ENCODE measurements at places on chromosomes 2 and 18.

- no peak for DNase-seq
Measured at GRCh38 chr2:113341191-113341869, 62.6 kb upstream of the PAX8 start.

GRCh38 chr2:199279146-199279545, 178.6 kb downstream of the SATB2 start:
- DNase-seq = no peak

DNA sequence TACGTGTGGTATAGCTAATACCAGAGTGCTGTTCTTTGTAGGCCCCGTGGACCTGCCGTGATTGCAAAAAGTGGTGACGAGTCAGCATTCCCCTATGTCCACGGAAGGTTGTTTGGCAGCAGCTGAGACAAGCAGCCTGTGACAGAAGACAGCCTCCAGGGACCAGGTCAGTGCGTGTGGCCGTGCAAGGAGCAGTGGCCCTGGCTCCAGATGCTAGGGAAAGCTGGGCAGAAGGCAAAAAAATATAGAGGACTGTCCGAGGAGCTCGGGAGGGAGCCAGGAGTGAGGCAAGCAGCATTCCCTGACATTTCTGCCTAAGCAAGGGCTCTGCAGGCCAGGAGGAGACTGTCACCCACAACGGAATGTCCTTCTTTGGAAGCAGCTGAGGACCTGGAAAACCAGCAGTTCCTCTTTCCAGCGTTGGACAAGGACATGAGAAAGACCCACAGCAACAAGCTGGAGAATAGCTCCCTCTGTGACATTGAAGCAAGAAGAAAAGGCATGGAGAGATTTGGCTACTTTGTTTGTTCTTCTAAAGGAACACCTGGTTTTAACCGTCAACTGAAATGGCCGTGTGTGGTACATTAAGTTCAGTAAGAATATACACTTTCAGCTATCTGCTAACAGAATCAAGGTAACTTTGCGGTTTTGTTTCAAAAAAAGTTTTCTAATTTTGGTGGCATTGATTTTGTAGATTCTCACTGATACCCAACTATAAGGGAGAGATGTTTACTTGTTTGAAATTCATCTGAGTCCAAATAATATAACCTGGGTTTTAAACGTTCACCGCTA, 58.3 kb downstream of the NPAS2 start:
- DNase-seq = no peak

DNA sequence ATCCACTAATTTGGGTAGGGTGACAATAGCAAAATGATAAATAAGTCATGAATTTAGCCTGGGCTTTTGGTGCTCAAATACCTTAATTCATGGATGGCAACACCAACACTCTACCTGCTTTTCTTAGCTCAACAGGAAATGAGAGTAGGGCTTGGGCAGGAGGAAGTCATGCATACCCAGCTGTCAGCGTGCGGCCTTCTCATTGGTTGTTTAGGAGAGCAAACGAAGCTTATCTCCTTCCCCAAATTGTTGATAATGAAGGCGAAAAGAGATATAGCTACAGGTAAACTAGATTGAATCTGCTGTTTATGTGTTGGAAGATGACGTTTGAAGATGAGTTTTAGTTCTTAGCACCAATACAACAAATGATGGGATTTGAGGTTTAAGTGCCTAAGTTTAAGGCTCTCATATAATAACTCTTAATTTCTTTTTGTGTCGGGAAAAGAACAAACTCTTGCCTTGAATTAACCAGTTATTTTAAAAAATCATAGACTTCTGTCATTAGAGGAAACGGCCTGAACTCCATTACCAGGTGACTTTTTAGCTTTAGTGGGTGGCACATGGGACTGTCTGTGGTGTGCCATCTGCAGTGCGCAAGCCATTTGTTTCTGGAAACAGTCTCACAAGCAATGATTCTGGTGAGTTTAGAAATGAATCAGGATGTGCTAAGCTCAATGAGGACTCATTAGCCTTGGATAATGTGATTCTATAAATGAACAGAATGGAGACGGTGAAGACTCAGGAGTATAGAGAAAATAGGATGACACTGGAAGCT, 19.8 kb downstream of the MAP4K4 start:
- no peak for DNase-seq

DNA sequence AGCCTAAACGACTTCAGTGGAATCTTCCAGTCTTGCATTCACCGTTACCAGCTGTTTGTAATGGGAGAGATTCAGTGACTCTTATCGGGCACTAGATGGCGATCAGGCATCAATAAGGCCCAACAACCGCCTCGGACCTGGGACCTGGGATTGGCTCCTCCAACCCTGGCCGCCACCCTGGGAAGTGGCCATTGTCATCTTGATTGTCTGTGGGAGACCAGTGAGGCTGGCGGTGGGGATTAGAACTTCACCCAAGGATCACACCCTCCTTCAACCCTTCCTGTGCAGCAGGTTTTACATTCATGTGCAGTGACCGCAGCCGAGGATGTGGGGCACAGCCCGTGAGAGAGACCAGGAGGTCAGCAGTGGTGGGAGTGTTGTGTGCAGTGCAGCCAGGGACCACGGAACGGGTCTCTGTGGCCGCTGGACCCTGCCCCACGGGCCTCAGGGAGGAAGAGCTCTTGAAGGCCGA, 85.3 kb downstream of the SPP2 start:
- peak; percentile 15 for DNase-seq

GRCh38 chr18:47143899-47144485, 6.3 kb downstream of the HDHD2 start:
- no peak for DNase-seq

- DNase-seq = no peak
Measured at GRCh38 chr2:27315122-27315521, 6.9 kb upstream of the UCN start.

- DNase-seq = no peak
Measured at GRCh38 chr2:47346-47725, 1.0 kb upstream of the FAM110C start.

GRCh38 chr2:241344925-241345651, 11.0 kb upstream of the FARP2 start:
- no peak for DNase-seq

Measured in activated T-helper 9 cell treated with anti-CD3 and anti-CD28 coated beads, Interleukin-2, amount 50 U/mL, for 16 hours (primary cell).